ENCODE measurements at places on chromosomes 13 and 19.

DNA sequence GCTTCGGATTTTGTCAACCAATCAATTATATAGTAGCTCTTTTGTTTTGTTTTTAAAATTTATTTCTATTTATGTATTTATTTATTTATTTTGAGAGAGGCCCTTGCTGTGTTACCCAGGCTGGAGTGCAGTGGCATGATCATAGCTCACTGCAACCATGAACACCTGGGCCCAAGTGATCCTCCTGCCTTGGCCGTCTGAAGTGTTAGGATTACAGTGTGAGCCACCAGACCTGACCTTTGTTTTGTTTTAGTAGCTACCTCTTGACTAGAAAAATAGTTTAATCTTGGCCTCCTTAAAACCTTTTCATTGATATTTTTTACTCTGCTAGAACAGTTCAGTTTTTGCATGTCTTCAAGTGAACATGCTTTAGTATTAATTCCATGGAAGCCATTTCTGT lies 15.1 kb downstream of the GARRE1 start:
- no peak for DNase-seq

GRCh38 chr13:106573868-106574267 lies 5.9 kb upstream of the ARGLU1 start:
- DNase-seq, result no peak

GRCh38 chr13:26742691-26743358 lies 17.8 kb downstream of the GPR12 start:
- no peak for DNase-seq

- DNase-seq, result no peak
Measured at GRCh38 chr19:14059652-14060155, 2.2 kb downstream of the PALM3 start.

GRCh38 chr19:43524922-43525835 lies 1.8 kb downstream of the ETHE1 start:
- DNase-seq, result no peak

GRCh38 chr13:30675717-30676116 lies 58.0 kb downstream of the USPL1 start:
- DNase-seq, result no peak
